ENCODE measurements at places on chromosomes 3 and 15.

DNA sequence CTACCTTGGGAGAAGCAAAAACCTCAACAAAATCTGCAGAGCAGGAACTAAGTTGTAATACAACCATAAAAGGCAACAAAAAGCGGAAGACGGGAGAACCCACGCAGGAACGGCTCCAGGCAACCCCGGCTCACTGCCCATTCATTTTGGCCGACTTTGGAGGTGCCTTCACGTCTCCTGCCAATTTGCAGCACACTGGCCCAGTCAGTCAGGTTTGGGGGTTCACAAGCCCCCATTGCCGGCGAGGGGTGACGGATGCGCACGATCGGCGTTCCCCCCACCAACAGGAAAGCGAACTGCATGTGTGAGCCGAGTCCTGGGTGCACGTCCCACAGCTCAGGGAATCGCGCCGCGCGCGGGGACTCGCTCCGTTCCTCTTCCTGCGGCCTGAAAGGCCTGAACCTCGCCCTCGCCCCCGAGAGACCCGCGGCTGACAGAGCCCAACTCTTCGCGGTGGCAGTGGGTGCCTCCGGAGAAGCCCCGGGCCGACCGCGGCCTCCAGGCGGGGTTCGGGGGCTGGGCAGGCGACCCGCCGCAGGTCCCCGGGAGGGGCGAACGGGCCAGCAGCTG lies 463 bp downstream of the TERC start:
- DNase-seq: no peak

DNA sequence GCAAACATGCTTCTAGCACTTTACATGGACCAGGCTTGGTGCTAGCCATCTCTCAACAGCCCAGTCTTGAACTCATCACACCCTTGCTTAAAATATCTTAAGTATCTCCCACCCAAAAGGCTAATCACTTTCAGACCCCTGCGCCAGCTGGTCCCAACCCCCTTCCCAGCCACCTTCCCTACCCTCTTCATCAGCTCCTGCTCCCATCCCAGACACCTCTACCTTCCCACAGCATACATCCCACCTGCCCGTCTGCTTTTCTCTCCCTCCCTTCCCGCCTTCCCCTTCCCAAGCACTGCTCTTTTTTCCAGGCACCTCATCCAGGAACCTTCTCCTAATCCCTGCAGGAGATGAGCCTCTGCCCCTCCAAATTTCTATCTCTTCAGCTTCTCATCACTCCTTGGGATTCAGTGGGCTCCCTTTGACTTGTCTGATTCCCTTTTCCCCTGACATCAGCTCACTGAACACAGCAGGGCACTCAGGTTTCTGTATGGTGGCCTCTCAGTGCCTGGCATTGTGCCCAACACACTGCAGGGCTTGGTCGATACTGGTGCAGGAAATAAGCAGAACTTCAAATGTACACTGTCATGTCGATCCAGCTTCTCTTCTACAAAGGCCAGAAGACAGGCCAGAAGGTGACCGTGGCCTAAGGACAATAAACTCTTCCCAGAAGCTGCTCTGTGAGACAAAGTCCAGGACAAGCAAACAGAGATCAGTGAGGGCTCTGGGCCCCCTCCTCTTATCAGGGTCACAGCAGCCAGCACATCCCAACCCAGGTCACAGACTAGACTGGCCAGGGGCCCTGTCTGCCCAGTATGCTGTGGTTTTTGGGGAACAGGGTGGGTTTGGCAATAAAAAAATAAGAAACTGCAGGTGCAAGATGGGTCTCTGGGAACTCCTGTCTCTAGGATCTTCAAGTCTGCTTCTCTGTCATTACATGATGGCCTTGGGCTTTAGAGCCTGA lies 2.2 kb upstream of the ITIH1 start:
- DNase-seq: no peak

- DNase-seq: no peak
Observed at GRCh38 chr15:85755471-85755870, 39.3 kb downstream of the KLHL25 start.

GRCh38 chr3:143585720-143586456 lies 262.4 kb downstream of the SLC9A9 start:
- DNase-seq: no peak

GRCh38 chr3:56909349-56909748 lies 107.6 kb upstream of the ARHGEF3 start:
- no peak for DNase-seq

- no peak for DNase-seq
Observed at GRCh38 chr15:83665480-83665879, 11.6 kb downstream of the ADAMTSL3 start.

DNA sequence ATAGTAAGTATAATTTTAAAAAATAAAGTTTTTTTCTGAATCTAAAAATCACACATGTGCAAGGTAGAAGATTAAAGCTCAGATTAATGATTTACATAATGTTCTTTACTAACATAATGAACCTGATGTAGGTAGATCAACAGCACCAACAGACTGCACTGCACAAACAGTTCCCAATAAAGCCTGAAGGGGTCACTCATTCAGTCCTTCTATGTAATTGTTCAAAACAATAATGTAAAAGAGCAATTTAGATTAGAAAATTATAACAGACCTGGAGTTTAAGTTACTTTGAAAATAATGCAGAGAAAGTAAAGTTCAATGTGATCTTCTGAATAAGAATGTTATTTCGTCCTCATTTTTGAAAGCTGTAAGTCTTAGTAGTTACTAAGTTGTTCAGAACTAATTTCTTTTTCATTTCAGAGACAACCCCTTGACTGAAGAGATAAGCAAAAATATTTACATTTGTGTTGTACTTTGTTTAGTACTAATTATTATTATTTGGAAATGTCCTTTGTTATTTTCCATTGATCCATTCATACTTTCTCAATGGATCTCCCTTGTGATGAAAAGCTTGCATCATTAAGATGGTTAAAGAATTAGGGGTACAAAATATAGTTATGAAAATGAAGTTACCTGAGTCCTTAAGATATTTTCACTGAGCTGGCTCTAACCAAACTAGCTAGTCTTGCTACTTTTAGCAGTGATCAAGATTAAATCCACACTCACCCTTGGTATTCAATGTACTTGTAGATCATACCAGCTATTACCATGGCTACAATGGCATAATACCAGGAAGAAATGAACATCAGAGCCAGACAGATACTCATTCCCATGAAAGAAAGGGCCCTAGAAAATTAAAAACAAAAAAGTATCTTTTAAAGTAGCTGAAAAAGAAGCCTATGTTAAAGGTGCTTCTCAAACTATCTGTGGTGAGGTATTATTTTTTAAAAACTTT lies 16.8 kb downstream of the EMC4 start:
- no peak for DNase-seq

- DNase-seq: no peak
Observed at GRCh38 chr3:115825046-115825445, 201.7 kb downstream of the GAP43 start.

DNA sequence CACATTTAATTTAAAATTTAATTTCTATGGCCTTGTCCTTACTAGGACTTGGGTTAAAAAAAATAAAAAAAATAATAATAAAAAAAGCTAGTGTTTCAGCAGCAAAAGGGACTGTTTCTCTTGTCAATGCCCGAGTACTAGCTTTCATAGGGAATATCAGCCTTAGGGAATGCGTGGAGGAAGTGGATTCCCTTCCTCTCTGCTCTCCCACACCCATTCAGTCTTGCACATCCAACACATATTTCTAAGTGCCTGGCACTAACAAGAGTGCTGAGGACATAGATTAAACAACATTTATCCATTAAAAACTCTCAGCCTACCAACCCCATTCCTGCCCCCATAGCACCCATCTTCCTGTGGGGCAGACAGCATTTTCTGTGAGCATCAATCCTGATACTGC lies 6.2 kb downstream of the ZNF385D start:
- DNase-seq: no peak

DNA sequence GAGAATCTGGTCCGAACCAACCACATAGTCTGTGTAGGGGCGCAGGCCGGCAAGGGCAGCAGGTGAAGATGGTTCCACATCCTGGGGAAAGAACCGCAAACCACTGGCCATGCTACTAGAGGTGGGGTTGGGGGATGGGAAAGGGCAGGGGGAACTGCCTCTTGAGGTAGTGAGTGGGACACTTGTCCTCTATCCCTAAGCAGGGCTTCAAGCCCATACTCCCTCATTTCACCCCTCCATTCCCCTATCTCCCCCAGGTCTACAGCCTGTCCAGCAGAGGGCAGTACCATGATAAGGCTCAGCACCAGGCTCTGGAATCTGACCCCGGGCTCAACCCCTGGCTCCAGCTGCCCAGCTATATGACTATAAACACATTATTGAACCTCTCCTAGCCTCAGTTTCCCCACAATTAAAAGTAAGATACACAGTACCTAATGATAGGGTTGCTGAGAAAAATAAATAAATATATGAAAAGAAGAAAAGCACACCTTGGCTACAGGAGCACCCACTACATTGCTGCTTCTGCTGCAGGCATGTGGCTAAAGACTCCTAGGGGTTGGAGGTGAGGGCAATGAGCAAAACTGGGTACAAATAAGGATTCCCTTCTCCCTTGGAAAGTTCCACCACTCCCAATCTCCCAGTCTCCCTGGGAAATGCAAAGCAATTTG lies 6.3 kb downstream of the GORASP1 start:
- no peak for DNase-seq
